Stimulated activated CD4-positive, alpha-beta T cell treated with anti-CD3 and anti-CD28 coated beads, Interleukin-15, amount 100 ng/mL, for 24 hours (primary cell): ENCODE measurements at places on chromosomes 7 and 10.

GRCh38 chr7:12360948-12361347 lies 42.7 kb downstream of the VWDE start:
- no peak for DNase-seq

- DNase-seq = no peak
These were observed 35.0 kb downstream of the KIF11 start for GRCh38 chr10:92627845-92628480.

DNA sequence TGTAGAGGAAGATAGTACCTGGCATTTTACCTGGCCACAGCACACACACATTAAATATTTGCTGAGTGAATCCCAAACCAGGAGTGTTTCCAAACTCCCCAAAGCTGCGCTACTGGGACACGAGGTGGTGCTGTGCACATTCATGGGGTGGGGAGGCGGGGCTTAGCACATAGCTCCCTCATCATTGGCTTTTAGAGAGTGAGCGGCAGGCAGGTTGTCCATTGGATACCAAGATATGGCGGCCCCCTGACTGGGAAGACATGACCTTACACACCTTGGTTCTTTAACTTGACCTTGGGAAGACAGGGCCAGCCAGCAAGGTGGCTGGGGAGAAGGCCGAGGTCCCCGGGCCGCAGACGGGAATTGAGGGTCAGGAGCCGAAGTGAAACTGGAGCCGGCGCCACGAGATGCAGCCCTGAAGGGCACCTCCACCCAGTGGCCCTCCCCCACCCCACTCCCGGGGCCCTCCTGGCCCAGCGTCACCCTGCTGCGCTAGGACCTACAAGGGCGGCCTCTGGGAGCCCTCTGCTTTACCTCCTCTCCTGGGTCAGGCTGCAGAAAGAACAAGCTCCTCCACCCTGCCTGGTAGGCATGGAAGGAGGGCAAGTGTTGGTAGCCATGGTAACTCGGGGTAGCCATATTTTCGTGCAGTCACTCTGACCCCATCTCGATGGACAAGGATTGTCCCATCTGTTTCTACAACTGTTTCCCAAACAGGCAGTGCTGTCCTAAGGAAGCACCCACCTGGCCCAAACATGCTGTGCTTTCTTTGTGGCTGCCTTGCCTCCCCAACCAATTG lies 24.0 kb downstream of the TMEM176A start:
- no peak for DNase-seq

- DNase-seq = no peak
These were observed 55.5 kb upstream of the ATP6V0A4 start for GRCh38 chr7:138853448-138853847.

DNA sequence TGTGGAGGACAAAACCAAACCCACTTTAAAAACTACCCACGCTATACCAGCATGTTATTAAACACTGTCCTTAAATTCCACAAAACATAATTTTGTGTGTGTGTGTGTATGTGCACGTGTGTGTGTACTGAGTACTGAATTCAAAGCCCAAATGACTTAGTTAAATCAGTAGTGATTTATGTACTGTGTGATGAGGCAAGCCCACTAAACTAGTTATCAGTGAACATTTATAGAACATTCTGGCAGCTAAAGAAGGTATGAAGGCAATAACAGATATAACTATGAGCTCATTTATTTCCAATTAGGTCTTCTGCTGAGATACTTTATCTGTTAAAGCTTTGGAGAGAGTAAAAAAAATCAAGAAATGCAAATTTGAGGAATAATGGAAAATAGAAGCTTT lies 115.1 kb downstream of the CPED1 start:
- no peak for DNase-seq

GRCh38 chr10:57785068-57785467 lies 482.6 kb downstream of the IPMK start:
- no peak for DNase-seq

GRCh38 chr10:70558295-70558694 lies 44.2 kb downstream of the PRF1 start:
- no peak for DNase-seq

DNA sequence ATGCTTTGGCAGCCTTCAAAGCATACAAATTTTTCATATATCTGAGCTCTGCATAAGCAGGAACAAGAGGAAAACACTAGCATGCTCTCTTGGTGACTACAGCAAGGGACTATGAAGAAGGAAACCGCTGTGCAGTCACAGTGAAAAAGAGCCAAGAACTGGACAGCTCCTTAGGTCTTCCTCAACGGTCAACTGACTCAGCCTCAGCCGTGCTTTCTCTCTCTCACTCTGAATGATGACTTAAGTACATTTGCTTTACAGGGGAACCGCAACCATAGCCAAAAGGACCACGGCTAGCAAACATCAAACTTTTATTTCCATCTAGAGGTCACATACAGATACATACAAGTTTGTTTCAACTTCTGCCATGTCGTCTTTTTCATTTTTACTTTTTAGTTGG lies 69.9 kb downstream of the HYCC1 start:
- no peak for DNase-seq

DNA sequence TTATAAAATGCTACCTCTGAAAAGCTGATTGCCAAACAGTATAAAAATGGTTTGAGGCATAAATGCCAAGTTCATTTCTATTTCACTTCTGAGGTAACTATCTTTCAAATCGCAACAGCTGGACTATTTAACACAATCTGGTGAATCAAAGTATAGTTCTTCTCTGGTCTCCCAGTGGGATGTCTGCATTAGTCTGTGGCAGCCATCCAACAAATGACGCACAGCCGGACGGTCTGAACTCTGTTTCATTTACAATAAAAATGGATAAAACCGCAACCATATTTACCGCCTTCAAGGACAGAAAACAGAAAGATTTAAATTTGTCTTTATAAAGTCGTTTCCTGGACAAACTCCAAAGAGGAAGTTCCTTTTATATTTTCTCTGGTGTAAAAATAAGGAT lies 41.9 kb downstream of the ENO4 start:
- DNase-seq = no peak

DNA sequence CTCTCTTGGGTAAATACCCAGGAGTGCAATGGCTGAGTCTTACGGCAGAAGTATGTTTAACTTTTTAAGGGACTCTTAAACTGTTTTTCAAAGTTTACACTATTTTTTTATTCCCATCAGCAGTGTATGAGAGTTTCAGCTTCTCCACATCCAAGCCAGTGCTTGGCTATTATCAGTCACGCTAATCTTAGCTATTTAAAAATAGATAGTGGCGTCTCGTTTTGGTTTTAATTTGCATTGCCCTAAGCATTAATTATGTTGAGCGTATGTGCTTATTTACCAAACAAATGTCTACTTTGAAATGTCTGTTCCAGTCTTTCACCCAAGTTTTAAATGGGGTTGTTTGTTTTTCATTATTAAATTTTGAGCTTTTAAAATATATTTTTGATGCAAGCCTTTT lies 164.0 kb downstream of the MALRD1 start:
- no peak for DNase-seq

GRCh38 chr10:42477170-42477569 lies 161.2 kb downstream of the ZNF33B start:
- no peak for DNase-seq

DNA sequence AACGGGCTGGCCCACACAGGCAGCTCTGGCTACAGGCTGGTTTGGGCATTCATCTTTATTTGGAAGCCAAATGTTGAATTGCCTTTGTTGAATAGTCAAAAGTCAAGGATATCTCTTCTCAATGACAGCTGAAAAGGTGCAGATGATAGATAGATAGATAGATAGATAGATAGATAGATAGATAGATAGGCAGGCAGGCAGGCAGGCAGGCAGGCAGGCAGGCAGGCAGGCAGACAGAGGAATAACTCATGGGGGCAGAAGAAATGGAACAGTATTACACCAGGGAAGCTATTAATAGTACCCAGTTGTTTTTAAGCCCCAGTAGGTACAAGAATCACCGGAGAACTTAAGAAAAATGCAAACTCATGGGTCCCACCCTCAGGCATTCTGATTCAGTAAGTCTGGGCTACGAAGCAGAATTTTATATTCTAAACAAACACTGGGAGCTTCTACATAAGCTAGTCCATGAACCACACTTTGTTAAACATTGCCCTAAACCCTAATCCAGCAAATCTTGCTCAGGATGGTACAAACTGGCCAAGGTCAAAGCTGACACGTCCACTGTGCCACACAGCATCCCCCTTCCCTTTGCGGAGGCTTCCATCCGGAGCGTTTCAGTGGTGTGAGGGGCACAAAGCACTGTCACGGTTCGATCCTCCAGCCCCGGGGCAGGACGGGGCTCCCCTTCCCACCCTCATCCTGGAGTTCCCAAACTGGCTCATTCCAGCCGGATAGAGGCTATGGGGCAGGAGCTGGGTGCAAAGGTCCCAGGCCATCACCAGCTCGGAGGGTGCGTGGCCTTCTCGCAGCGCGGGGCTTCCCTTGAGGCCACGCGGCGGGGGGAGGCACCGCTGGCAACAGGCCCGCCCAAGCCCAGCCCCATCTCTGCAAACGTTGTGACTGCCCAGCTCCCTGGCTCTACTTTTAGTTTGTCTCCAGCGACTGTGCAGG lies 6.7 kb downstream of the PRKAG2 start:
- DNase-seq = no peak

- no peak for DNase-seq
These were observed 433.7 kb upstream of the MGMT start for GRCh38 chr10:129033340-129033739.

GRCh38 chr7:50812841-50813475 lies 30.3 kb upstream of the GRB10 start:
- no peak for DNase-seq

DNA sequence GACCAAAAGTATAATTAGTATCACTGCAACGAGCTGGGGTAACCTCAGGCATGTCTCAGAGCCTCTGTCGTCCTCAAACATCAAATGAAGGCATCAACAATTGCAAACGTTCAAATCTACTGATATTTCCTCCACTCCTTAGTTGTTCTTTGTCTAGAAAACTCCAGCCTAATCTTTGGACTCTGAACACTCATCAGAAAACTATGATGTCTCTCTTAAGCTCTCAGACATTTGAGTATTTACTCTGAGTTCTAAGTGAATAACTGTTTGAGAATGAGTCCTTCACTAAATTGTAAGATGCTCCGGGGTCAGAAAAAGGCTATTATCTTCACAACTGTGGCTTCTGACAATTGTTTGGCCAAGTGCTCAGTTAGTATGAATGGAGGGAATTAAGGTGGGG lies 536.4 kb downstream of the NRG3 start:
- no peak for DNase-seq

DNA sequence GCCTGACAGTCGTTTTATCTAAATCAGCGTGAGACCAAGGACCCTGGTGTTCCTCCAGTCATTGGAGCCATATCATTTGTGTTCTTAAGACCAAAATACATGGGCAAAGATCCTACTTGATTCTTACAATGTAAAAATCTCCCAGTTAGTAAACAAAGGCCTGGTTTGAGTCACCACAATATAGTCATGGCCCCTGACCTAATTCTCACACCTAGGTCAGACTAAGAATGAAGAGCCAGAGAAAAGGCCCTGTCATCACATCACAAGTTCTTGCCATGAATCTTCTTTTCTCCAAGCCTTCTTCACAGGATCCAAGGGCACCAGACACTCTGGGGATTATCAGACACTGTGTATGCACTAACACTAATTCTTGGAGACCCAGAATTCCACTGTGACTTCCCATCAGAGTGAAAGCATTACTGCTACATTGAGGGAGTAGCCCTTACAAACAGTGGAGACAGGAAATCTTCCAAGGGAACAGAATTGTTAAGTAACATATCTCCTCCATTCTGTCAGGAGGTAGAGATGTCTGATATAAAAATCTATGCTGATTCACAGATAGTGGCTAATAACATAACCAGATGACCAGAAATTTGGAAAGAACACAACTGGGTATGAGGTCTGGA lies 7.6 kb upstream of the ERVW-1 start:
- DNase-seq = no peak

DNA sequence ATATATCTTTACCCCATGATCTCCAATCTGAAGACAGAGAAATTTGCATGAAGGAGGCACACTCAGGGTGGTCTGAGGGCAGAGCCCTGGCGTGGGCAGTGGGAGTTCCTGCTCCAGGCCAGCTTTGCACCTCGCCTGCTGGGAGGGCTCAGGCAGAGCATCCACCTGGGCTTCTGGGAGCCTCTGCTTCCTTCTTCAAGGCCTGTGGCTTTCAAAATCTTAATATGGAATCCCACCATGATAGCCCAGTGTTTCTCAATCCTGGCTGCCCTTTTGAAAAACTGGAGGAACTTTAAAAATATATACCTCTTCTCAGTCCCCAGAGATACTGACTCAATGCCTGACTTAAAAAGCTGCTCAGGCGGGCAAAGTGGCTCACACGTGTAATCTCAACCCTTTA lies 36.7 kb upstream of the PSAP start:
- DNase-seq = no peak

DNA sequence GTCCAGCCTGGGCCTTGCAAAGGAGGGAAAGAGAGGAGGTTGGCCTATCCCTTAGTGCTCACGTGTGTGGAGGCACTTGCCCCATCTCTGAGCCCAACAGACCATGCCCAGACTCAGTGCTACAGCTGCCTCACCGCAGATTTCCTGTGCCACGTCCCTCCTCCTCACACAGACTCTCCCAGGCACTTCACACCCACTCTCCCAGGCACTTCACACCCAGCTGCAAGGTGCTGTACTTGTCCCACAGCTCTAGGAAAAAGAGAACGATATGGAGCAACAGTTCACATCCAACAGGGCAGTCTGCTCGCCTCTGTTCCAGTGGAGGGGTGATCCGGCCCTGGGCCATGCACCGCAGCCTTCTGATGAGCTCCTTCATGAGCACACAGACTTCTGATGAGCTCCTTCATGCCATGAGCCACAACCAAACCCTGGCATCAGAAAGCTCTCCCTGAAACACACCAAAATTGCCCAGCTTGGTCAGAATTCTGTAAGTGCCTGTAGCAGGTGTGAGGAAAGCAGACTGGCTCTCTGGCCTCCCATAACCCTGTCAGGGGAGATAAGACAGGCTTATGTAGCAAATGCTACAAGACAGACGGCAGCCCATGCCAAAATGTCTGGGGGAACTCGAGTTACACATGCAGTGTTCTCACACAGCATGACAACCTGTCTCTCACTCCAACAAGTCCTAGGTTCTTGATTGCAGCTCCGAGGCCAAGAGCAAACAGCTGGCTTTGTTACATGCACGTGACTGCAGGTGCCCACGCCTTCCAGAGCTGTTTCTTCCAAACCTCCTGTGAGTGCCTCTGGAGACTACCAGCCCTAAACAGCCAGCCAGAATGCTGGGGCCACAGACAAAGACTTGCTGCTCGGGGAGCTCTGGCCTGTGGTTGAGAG lies 348.5 kb downstream of the GRID1 start:
- no peak for DNase-seq

GRCh38 chr10:64505501-64505900 lies 984.3 kb downstream of the REEP3 start:
- no peak for DNase-seq

GRCh38 chr7:12785473-12785872 lies 98.0 kb downstream of the ARL4A start:
- DNase-seq = no peak

GRCh38 chr7:29243910-29244655 lies 49.5 kb downstream of the CHN2 start:
- DNase-seq = peak; percentile 63

- no peak for DNase-seq
These were observed 33.6 kb downstream of the JMJD1C start for GRCh38 chr10:63431962-63432797.

GRCh38 chr7:53603461-53603860 lies 568.0 kb downstream of the POM121L12 start:
- DNase-seq = no peak

- DNase-seq = no peak
These were observed 53.5 kb downstream of the ABCC2 start for GRCh38 chr10:99835947-99836346.
